ENCODE measurements at places on chromosomes 4 and X.

GRCh38 chr4:90215286-90215685, 88.1 kb downstream of the CCSER1 start:
- DNase-seq, result peak; percentile 20

DNA sequence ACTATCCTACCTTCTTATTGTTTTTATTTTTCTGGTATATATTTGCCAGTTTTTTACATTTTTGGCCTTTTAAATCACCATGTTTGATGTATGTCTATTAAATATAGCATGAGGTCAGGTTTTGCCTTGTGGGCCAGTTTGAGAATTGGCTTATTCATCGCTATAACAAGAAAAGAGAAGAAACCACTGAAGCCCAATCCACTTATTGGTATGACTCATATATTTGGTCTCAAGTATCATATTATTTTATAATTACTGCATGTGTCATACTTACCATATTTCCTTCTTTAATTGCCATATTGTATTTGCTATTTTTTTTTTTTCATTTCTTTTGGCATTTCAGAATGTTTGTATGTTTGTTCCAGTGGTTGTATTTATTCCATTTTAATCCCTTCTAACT, 99.3 kb downstream of the IRF2 start:
- no peak for DNase-seq

DNA sequence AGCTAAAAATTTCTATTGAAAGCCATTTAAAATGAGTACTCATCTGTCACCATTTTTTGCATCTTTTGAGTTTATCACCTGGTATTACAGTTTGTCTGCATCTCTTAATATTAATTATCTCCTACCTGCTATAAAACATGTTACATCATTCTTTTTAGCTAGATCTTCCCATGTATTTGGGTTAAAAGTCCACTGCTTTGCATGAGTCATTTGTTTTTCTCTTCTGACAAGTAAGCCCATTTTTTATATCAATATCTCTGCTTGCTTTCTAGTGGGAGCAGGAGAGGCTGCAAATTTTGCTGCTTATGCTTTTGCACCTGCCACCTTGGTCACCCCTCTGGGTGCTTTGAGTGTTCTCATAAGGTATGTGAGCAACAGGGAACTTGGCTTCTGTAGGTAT, 16.1 kb downstream of the NIPAL1 start:
- no peak for DNase-seq

- peak; percentile 90 for DNase-seq
Observed at GRCh38 chr4:55258152-55258865, 87.7 kb upstream of the SRD5A3 start.

DNA sequence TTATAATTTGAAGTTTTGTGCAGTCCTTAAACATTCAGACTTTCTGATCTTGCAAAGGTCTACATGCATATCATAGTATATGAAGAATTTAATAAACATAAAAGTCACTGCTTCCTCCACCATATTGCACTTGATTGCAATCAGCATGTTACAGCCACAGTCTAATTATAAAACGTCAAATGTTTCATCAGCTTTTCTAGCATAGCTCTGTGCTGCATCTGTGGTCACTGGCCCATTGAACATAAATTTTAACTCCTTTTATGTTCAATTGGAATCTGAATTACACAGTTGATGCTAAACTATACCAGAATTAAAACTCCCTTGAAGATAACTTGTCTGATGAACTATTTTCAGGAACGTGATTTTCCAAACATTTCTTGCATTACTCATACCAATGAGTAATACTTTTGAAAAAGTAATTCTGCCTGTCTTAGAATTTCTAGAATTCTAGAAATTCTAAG, 329.1 kb downstream of the GALNTL6 start:
- peak; percentile 4 for DNase-seq

DNA sequence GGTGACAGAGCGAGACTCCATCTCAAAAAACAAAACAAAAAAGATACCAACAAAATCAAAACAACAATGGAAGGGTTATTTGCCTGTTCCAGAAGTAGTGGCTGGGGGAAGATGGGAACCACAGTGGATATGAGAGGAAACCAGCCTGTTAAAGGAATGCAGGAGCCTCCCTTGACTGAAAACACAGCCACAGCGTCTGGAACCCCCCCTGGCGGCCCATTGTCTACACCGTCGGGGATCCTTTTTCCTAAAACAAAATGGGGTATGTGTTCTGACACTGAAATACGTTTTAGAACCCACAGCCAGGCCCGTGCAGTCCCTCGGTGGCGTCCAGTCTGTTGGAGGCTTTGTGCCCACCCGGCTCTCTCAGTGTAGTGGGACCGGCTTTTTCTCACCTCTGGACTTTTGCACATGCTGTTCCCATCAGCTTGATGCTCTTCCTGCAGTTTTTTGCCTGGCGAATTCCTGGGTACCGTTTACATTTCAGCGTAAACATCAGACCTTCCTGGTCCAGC, 19.6 kb downstream of the PIGG start:
- DNase-seq, result no peak

GRCh38 chrX:16142246-16142558, 18.8 kb downstream of the GRPR start:
- no peak for DNase-seq

GRCh38 chr4:71630803-71631202, 153.1 kb downstream of the GC start:
- no peak for DNase-seq

DNA sequence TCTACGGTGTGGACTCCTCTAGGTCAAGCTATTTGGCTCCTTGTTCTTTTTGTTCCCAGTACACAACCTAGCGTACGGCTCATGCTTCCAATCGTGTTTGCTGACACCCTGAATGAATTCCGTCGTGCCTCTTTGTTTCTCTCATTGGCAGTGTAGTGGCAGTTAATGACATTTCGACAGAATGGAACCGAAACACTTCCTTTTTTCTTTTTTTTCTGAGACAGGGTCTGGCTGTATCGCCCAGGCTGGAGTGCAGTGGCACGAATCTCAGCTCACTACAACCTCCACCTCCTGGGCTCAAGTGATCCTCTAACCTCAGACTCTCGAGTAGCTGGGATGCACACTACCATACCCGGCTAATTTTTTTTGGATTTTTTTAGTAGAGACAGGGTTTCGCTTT, 113.3 kb upstream of the ATP6AP2 start:
- DNase-seq, result no peak

GRCh38 chr4:79182209-79182608, 143.7 kb downstream of the NAA11 start:
- DNase-seq, result no peak

DNA sequence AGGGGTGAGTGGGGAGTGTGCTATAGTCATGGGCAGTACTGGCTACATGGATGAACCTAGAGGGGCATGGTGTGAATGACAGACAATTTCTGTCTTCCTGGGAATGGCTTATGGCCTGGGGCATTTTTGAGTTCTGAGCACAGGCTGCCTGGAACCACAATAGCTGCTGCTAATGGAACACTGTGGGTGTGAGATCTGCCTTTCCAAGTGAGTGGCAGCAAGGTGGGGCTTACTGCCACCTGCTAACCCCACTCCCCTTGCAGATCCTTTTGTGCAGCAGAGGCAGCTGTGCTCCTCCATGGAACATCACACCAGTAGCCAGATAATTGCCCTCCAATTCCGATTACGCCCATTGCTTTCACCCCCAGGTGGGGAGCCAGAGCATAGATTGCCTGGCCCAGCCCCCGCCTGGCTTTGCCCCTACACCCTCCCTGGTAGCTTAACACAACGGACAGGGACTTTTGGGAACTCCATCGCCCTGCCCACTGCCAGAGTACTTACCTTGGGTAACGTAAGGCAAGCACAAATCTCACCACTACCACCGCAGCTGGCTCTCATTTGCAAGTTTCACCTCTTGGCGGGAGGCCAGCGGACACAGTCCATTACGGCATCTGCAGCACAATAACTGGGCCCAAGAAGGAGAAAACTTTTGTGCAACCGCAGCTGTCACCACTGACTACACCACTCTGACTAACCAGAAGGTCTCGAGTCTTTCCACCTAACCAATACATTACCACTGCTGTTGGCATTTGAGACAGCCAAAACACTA, 421.2 kb upstream of the NWD2 start:
- no peak for DNase-seq

DNA sequence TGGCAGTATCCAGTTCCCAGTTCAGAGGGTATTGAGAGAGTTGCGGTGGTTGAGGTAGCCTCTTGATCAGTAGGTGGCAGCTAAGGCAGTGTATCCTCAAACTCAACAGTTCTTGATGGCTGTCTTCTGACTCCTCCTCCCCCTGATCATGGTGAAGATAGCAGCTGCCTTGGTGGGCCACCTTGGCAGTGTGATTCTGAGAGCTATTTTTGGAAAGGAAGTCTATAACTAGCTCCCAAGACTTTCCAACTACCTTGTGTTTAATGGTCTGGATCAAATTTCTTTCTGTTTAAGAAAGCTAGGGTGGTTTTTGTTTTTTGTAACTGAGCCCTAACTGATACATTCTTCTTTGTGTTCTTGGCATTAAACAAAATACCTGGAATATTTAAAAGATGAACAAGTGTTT, 10.5 kb upstream of the TBC1D19 start:
- no peak for DNase-seq

DNA sequence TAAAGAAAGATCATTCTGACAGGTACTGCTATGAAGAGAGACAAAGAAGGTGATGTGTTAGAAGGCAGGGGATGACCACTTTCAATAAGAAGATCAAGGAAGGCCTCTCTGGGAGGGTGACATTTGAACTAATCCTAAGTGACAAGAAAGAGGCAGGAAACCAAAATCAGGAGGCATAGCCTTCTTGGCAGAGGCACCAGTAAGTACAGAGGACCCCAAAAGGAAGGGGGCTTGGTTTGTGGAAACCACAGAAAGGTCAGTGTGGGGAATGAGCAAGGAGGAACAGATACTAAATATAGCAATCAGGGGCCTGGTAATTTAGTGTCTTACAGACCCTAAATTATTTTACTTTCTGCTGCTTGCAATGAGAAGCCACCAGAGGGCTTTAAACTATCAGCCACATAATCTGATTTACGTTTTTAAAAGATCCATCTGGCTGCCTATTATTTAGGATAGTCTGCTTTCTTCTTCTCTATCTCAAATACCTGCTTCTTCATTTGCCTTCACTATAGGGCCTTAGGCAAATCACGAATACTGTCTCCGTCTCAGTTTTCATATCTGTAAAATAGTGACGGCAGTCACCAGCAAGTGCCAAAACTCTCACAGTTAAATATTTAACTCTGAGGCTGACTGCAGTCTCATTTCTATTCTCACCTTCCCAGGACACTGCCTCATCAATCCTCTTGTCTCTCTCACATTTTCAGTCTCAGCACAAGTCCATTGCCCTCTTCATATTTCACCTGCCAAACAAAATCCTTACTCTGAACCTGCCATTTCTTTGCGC, 16.7 kb downstream of the NR3C2 start:
- no peak for DNase-seq

GRCh38 chr4:26272654-26273615, 47.9 kb upstream of the RBPJ start:
- no peak for DNase-seq

GRCh38 chr4:158906073-158906472, 137.2 kb downstream of the FNIP2 start:
- no peak for DNase-seq

GRCh38 chrX:54715621-54716020, 82.4 kb downstream of the ITIH6 start:
- no peak for DNase-seq

GRCh38 chr4:36189511-36190226, 54.6 kb downstream of the ARAP2 start:
- no peak for DNase-seq

- DNase-seq, result no peak
Observed at GRCh38 chr4:107196312-107196711, 160.2 kb upstream of the DKK2 start.

- no peak for DNase-seq
Observed at GRCh38 chrX:135346975-135347374, 37.7 kb downstream of the ETDC start.

GRCh38 chr4:101140228-101140627, 207.1 kb downstream of the PPP3CA start:
- no peak for DNase-seq

- peak; percentile 15 for DNase-seq
Observed at GRCh38 chrX:74249963-74250362, 54.0 kb upstream of the ZCCHC13 start.

DNA sequence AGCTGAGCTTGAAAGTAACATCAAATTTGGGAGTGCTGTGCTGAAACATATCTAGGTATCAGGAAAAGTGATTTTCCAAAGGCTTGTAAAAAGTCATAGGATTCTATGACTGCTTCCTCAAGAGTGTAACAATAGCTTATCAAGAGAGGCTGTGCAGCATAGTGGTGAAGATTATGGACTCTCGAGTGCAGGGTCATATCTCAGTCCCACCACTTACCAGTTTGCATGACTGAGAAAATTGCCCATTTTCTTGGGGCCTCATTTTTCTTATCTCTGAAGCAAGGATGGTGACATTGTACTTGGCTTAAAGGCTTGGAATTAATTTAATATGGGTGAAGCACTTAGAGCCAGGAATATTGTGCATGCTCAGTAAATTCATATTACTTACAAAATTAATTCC, 57.2 kb downstream of the AFF1 start:
- DNase-seq, result no peak

DNA sequence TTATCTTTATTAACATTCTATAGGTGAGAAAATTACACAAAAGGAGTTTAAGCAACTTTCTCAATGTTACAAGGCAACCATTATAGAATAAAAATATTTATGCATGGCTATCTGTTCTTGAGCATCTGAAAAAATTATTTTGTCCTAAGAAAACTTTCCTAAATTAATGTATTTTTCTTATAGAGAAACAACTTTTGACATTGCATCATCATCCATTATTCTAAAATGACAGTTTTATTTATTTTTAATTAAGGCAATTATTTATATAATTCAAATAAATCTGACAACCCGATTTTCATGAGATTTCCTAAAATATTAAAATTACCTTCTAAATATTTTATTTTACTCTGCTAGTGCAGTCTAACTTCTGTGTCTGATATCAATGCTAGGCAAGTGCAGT, 4.8 kb downstream of the BTC start:
- no peak for DNase-seq

DNA sequence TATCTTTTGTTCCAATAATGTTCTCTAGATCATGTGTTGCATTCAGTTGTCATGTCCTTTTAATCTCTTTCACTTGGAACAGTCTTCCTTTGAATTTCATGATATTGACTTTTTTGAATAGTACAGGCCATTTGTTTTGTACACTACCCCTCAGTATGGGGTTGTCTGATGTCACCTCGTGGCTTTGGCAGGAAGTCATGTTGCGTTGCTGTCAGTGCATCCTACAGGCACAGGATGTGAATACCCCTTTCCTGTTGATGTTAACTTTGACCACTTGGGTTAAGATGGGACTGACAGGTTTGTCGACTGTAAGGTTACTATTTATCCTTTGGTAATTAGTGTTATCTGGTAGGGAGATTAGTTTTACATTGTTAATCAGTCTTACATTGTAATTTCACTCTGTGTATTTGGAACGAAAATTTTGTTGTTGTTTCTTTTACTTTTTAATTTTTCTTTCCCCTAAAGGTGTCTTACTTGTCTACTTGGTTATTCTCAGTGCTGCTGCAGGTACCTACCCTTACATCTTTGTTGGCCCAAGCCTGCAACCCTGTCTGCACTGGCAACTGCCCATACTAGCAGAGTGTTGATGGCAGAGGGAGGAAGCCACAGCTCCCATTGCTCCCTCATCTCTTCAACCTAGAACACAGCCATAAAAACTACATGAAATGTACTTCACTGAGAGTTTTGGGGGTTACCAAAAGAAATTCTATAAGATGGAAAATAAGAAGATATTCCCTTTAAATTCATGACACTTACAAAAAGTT, 14.7 kb upstream of the ATP8A1 start:
- no peak for DNase-seq

GRCh38 chrX:39576041-39576872, 521.5 kb downstream of the BCOR start:
- DNase-seq, result no peak

All from endothelial cell of umbilical vein (primary cell).